A549 treated with ZK216348 at 1 μM for 4 hours (cell line): ENCODE measurements at places on chromosomes 3 and 15. TPM values are rescaled to one million over a fixed set of nuclear protein-coding genes. Genes with fewer than 3 reads are reported as not detected.

APOD gene
- total RNA-seq: 0.54 to 1.4 TPM (median 0.93 TPM) in 5 replicates

COPS2 gene
- 45.0 to 122 TPM (median 58.5 TPM) in 5 replicates for total RNA-seq

ZNF654 gene
- total RNA-seq: 2.7 to 4.4 TPM (median 3.7 TPM) in 5 replicates

GOLGA8R gene
- 0.14 to 0.34 TPM (median 0.24 TPM) in 5 replicates for total RNA-seq

CFAP91 gene
- total RNA-seq: 0.12 to 1.4 TPM (median 0.57 TPM) in 5 replicates

CMC1 gene
- 39.8 to 51.7 TPM (median 44.6 TPM) in 5 replicates for total RNA-seq

SLCO2A1 gene
- total RNA-seq: 0.02 to 0.22 TPM (median 0.06 TPM) in 4 of 5 replicates, not detected in the other

MME gene
- not detected in 5 replicates for total RNA-seq

CACNA2D2 gene
- 0.15 to 0.69 TPM (median 0.66 TPM) in 5 replicates for total RNA-seq

MCF2L2 gene
- 0.14 to 0.83 TPM (median 0.26 TPM) in 5 replicates for total RNA-seq

SLC28A1 gene
- 0.06 TPM in 1 of 5 replicates, not detected in the others for total RNA-seq

RPL14 gene
- total RNA-seq: 727 to 823 TPM (median 727 TPM) in 5 replicates

KBTBD12 gene
- not detected in 5 replicates for total RNA-seq

DNASE1L3 gene
- not detected in 5 replicates for total RNA-seq

FSIP1 gene
- 0.33 to 1.0 TPM (median 0.62 TPM) in 5 replicates for total RNA-seq

PLA2G4B gene
- 0.51 to 3.3 TPM (median 2.2 TPM) in 5 replicates for total RNA-seq

KCNAB1 gene
- total RNA-seq: not detected in 5 replicates

GALNT15 gene
- total RNA-seq: 0.04 to 0.21 TPM (median 0.19 TPM) in 3 of 5 replicates, not detected in the others

ATP13A5 gene
- total RNA-seq: not detected in 5 replicates

IL17RE gene
- total RNA-seq: 1.1 to 4.2 TPM (median 1.5 TPM) in 5 replicates

VGLL3 gene
- 4.4 to 15.5 TPM (median 8.1 TPM) in 5 replicates for total RNA-seq

ISLR2 gene
- total RNA-seq: 0.07 to 0.26 TPM (median 0.21 TPM) in 5 replicates

ZCWPW2 gene
- total RNA-seq: not detected in 5 replicates

DZIP3 gene
- total RNA-seq: 3.4 to 5.0 TPM (median 4.1 TPM) in 5 replicates

TMEM212 gene
- total RNA-seq: not detected in 5 replicates

DIPK2A gene
- 3.8 to 7.7 TPM (median 6.5 TPM) in 5 replicates for total RNA-seq

CPNE9 gene
- total RNA-seq: 0.14 to 0.30 TPM (median 0.21 TPM) in 3 of 5 replicates, not detected in the others

GOLGA8H gene
- 1.2 to 3.7 TPM (median 3.2 TPM) in 5 replicates for total RNA-seq

CA12 gene
- total RNA-seq: 141 to 185 TPM (median 171 TPM) in 5 replicates

CAPN7 gene
- 17.5 to 29.2 TPM (median 23.6 TPM) in 5 replicates for total RNA-seq

NFKBIZ gene
- 6.7 to 8.9 TPM (median 8.4 TPM) in 5 replicates for total RNA-seq

OXNAD1 gene
- 6.5 to 11.0 TPM (median 8.3 TPM) in 5 replicates for total RNA-seq

PLA2G4E gene
- not detected in 5 replicates for total RNA-seq

EHD4 gene
- total RNA-seq: 9.4 to 12.9 TPM (median 11.9 TPM) in 5 replicates

NTRK3 gene
- total RNA-seq: 14.9 to 27.5 TPM (median 23.0 TPM) in 5 replicates

MESP1 gene
- total RNA-seq: 1.1 to 10.2 TPM (median 5.1 TPM) in 5 replicates

POLR2M gene
- total RNA-seq: 30.0 to 68.7 TPM (median 58.6 TPM) in 5 replicates

SEMA5B gene
- 0.06 to 0.41 TPM (median 0.19 TPM) in 5 replicates for total RNA-seq
